ENCODE measurements at places on chromosomes 1 and 21.

- no peak for DNase-seq
These were observed 491 bp upstream of the RAP1A start for GRCh38 chr1:111618961-111619634.

DNA sequence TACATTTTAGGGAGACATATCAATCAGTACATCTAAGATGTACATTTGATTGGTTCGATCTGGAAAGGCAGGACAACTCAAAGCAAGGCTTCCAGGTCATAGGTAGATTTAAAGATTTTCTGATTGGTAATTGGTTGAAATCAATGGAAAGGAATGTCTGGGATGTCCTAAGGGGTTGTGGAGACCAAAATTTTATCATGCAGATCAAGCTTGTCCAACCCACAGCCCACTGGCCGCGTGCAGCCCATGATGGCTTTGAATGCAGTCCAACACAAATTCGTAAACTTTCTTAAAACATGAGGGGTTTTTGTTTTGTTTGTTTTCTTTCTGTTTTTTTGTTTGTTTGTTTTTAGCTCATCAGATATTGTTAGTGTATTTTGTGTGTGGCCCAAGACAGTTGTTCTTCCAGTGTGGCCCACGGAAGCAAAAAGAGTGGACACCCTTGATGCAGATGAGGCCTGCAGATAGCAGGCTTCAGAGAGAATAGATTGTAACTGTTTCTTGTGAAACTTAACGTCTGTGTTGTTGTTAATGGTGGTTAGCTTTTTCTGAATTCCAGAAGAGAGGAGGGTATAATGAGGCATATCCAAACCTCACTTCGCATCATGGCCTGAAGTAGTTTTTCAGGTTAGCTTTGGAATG is 3.1 kb downstream of the IFNAR1 start:
- no peak for DNase-seq

DNA sequence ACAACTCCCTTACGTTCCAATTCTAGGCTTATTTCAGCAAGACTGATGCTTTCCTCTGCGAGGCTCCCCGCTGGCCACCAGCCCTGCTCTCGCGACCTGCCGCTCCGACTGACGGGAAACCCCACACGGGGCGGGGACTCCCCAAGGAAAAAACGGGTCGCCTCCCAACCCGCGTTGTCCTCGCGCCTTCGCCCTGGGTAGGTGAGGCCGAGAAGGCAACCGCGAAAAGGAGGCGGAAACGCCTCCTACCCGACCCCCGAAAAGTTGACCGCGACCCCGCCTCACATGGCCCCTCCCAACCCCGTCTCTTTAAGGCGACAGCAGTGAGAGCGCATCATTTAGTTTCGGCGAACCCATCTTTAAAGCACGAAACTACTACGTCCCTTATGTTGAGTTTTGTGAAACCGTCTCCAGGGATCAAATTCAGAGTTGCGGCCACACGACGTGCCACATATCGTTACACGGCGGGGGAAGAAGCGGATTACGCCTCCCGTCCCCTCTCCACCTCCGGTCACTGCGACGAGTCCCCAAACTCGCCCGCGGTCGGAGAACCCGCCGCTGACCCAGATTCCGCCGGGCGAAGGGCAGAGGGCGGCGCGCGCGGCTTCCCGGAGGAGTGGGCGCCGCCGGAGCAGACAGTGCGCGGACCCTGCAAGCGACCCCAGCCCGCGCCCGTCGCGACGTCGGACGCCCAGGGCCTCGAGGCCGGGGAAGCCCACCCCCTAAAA is 1.2 kb downstream of the ANP32E start:
- peak; percentile 86 for DNase-seq

- DNase-seq, result no peak
These were observed 81.3 kb upstream of the C21orf91 start for GRCh38 chr21:17900281-17900989.

DNA sequence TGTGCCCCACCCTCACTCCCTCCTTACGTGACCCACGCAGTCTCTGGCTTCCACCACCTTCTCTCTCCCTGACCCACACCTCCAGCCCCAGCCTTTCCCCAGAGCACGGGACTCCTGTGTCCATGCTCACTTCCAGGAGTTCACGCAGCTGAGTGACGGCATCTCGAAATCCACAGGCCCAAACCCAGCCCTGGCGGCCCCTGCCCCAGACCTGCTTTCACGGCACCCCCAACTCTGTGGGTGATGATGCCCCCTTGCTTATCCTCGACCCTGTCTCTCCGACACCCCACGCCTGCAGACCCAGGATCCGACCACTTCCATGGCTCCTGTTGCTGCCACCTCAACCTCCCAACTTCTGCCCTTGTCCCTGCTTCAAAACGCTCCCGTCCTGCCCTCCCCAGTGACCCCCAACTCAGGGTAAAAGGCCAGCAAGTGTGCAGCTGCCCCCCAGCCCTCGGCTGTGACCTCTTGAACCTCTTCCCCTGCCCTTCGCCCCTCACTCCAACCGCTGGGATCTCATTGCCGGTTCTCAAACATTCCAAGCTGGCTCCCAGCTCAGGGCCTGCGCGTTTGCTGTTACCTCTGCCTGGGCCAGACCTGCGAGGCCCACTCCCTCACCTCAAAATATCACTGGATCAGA is 30.4 kb upstream of the LAPTM5 start:
- no peak for DNase-seq

DNA sequence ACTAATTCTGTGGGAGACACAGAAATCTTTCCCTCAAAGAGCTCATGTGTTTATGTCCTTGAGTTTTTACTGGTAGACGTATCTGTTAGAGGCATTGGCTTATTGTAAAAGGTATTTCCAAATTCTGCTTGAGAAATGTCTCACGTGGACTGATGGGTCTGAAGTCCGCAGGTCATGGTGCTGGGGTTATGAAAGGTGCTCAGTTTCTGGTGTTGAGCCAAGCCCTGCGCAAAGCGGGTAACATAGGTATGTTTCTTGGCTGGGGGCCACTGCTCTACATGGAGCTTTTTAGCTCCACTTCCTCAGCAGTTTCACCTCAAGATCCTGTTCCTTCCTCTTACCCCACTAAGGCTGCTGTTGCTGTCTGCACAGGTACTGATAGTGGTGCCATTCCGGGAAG is 10.8 kb downstream of the UTP25 start:
- no peak for DNase-seq

- DNase-seq, result no peak
These were observed 71.3 kb downstream of the DNM3 start for GRCh38 chr1:171912509-171913175.

DNA sequence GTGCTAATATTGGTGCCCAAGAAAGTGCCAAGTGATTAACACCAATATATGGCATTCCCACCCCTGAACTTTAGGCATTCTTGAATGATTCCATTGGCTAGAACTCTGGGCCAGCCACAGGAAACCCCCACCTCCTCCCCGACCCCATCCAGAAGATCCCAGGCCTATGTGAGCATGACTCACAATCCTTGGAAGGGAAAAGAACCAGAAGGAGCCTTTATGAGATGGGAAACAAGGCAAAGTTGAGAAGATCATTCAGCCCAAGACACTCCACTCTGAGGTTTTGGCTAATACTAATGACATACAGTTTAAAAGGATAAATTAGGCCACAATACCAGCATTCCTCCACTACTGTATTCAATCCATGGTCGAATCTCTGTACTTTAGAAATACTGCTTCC is 21.8 kb downstream of the ELK4 start:
- DNase-seq, result no peak

- DNase-seq, result no peak
These were observed 95.4 kb downstream of the PTPRU start for GRCh38 chr1:29331729-29332128.

GRCh38 chr1:30376054-30376697 is 347.2 kb downstream of the MATN1 start:
- no peak for DNase-seq

DNA sequence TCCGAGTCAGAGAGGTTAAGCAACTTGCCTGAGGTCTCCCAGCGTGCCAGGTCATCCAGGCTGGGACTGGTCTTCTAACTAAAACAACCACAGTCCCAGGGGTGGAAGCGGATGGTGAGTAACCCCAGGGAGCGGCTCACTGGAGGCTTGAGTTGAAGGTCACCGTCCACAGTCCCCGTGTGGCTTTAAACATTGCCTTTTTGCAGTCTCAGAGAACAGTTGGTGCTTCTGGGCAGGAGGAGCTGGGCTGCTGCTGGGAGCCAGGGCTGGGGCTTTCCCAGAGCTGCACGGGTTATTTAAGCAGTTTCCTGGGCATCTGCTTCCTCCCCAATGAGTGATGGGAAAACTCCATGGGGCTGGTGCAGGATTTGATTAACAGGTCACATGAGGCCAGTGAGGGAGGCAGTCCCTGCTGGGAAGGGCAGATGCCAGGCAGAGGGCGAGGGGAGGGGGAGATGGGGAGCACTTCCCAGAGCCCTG is 12.3 kb downstream of the ARHGEF10L start:
- peak; percentile 77 for DNase-seq

DNA sequence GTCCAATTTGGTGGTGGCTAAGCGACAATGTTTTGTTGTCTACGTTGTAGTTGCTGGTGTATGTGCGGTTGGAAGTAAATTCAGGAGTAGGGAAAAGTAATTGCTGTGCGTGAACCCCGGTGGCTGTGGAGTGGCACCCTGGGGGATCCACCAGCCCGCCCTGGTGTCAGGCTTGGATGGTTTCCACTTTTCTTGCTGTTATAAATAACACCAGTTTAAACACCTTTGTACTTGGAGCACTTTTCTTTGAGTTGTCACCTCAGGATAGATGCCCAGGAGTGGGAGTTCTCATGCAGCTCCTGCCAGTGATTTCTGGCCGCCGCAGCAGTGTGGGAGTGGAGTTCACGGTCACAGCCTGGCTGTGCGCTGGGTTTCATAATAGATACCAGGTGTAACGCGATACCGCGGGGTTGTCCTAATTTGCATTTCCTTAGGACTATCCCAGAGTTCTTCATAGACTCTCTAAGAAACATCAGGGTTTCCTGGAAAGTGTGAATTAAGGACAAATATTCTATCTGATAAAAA is 12.8 kb upstream of the TMEM200B start:
- no peak for DNase-seq

DNA sequence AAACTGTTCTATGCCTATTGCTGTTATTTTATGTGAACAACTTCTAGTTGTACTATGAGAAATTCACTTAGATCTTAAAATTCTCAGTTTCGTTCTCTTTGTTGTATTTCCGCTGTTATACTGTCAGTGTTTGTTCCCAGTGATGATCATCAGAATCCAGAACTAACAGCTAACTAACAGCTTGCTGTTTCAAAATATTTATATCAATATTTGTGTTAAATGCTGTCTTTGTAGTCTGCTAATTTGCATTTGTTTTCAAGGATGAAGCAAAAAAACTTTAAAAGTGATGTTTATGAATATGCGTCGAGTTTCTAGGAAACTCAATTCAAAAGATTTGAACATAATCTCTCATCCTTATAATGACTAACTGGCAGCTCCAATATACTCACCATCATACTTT is 84.5 kb downstream of the SPATA17 start:
- no peak for DNase-seq

- no peak for DNase-seq
These were observed 4.5 kb downstream of the PODN start for GRCh38 chr1:53066488-53066887.

- DNase-seq, result no peak
These were observed at the start of gene TMPRSS15 for GRCh38 chr21:18403735-18404450. Gene TMPRSS15 (minus strand): TSS chr21:18403785. CDS start chr21:18403622, 163 bp downstream.

DNA sequence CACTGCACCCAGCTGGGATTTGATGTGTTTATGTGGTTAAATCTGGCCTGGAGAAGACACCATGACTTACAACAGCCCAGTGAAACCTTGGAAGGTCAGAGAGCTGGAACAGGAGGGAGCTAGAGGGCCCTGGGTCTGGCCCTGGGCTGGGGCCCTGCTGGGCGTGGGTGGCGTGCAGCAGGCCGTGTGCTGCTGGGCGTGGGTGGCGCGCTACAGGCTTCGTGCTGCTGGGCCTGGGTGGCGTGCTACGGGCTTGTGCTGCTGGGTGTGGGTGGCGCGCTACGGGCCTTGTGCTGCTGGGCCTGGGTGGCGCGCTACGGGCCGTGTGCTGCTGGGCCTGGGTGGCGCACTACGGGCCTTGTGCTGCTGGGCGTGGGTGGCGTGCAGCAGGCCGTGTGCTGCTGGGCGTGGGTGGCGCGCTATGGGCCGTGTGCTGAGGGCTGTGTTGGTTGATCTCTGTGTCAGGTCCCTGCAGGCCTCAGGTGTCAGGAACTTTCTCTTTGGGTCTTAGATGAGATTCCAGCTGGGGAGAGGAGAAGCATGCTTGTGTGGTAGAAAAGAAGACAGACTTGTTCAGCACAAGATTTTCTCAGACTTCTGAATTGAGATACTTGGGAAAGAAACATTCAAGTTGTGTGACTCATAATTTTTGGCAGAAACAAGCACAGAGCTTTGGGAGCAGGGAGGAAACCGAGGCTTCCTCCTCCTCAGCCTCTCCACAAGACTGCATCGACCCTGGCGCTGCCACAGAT is 66.0 kb downstream of the COL18A1 start:
- DNase-seq, result no peak

- no peak for DNase-seq
These were observed 33.1 kb downstream of the ZBTB17 start for GRCh38 chr1:15942661-15943327.

DNA sequence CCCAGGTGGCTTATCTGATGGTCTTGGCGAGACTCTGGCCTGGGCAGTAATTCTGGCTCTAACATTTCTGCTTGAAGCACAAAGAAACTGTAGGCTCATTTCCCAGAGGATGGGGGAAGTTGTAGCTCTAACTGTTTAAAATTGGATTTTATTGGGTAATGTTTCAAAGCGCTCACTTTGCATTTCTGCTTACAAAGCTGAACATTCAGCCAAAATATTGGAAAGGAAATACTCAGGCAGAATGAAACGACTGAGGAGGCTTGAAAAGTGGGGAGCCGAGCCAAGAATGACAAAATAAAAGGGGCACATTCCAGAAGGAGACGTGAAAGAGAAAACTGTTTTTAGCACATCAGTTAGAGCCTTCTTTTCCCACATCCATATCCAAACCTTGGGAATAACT is 202.6 kb downstream of the GRIK1 start:
- DNase-seq, result no peak

DNA sequence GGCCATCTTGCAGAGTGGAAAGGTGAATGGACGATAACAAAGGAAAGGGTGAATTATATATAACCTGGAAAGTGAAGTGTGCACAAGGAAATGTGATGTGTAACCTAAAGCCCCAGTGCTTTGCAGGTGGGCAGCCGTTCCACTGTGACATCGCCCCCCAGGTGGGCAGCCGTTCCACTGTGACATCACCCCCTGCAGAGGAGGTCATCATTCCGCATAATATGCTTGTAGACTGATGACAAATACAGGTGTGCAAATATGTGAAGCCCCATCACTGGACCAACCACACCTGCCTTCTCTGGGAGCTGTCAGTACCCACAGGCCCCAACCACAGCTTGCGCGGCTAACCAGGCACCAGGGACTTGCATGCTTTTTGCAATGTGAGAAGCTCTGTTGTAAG is 4.7 kb upstream of the ZNF496 start:
- peak; percentile 90 for DNase-seq

DNA sequence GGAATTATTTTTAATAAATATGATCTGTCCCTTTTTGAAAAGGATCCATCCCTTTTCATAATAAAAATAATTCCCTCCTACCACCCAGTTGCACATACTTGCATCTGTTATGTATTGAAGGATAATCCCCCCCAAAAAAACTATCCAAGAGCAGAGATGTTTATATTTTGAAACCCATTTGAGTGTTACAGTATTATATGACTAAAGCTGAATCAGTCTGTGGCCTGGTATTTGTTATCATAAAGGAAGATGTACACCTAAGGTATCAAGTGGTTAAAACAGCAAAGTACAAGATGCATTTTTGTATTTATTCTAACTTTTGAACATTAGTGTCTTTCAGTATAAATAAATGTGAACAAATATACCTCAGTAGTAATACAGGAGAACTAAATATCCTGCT is 12.7 kb upstream of the TGFB2 start:
- no peak for DNase-seq
